Stimulated activated CD8-positive, alpha-beta memory T cell treated with anti-CD3 and anti-CD28 coated beads, Interleukin-7, amount 100 ng/mL, for 48 hours (primary cell): ENCODE measurements at places on chromosomes 7 and 10.

DNA sequence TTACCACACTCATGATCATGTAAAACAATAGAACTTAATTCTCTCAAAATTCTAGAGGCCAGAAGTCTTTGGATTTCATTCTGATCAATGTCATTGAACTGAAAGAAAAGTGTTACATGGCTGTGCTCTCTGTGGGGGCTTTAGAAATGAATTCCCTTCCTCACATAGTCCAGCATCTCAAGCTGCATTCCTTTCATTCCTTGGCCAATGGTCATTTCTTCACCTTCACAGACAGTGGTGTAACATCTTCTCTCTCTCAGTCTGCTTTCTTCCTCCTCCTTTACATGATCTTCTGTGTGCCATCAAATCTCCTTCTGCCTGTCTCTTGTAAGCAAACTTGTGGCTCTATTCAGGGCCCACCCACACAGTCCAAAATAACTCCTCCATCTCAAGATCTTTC lies 735.3 kb downstream of the SUGCT start:
- no peak for DNase-seq

GRCh38 chr7:111059833-111060232 lies 31.1 kb upstream of the LRRN3 start:
- no peak for DNase-seq

DNA sequence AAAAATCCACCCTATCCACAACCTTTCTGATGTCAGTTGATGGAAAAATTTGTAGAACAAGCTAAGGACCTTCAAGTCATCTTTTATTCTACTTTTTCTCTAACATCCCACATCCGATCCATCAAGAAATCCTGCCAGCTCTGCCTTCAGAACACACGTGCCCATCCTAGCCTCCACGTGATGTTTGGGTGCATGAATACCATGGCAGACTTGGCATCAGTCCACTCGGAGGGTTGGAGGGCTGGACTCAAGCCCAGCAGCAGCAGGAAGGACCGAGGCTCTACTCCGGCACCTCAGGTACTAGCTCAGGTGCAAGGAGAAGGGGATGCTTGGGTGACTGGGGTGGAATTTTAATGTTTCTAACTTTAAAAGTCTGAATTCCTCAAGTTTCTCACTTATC lies 428.6 kb downstream of the DPP6 start:
- DNase-seq, result no peak

- no peak for DNase-seq
These were observed 72.5 kb downstream of the CHRM2 start for GRCh38 chr7:136940917-136941316.
